Suprapubic skin (tissue), 4 donors: ENCODE measurements at places on chromosomes 3 and 15.

DNA sequence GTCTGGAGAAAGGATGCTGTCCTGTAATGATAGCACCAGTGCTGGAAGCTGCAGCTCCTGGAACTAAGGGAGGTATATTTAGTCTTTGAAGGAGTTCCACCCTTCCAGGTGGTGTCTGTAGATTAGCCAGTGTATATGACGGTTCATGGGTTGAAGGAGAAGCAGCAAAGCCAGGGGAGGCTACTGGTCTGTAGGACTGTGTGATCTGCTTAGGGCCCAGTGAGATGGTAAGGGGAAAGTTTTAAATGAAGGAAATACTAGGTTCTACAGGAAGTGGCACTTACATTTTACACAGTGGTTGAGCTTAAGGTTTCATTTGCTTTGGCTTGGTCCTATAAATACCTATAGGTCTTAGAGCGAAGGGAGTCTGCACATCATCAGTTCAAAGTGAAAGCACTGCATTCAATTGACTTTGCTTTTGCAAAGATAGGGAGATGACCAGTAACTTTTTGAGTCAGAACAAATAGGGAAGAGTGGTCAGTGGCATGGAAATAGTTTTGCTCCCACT is 5.6 kb downstream of the SLC25A38 start:
- H3K27ac ChIP-seq, result no peak overlapping the region
- H3K4me3 ChIP-seq, result no peak overlapping the region
- DNase-seq, result no peak

- H3K27me3 ChIP-seq, result no peaks in the 10 kb centered on the region
- no peaks in the 10 kb centered on the region for H3K4me1 ChIP-seq
- no peak overlapping the region for H3K4me3 ChIP-seq
- DNase-seq, result no peak
Observed at GRCh38 chr15:90376789-90377188, 11.3 kb upstream of the IQGAP1 start.

GRCh38 chr3:120454076-120454689 is 3.4 kb upstream of the FSTL1 start:
- no peaks in the 10 kb centered on the region for H3K36me3 ChIP-seq
- no peak overlapping the region for H3K4me3 ChIP-seq
- H3K27me3 ChIP-seq, result no peaks in the 10 kb centered on the region

GRCh38 chr3:106707347-106707746 is 669.9 kb upstream of the CCDC54 start:
- no peak for DNase-seq
- H3K27ac ChIP-seq, result no peak overlapping the region
- H3K4me3 ChIP-seq, result no peak overlapping the region
- H3K4me1 ChIP-seq, result no peaks in the 10 kb centered on the region

DNA sequence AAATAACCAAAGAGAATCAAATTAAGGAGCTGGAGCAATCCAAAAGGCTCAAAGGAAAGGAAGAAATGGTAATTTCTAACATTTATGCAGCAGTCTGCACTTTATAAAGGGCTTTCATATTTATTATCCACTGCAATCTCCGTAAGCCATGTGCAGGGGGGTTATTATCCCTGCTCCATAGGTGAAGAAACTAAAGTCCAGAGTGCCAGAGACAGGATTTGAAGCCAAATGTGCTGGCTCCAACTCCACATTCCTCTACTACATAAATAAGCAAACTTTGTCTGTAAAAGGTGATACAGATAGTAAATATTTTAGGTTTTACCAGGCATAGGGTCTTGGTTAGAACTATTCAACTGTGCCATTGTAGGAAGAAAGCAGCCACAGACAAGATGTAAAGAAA is 221.4 kb downstream of the MINAR1 start:
- no peak overlapping the region for H3K4me3 ChIP-seq
- no peaks in the 10 kb centered on the region for H3K36me3 ChIP-seq
- H3K4me1 ChIP-seq, result no peaks in the 10 kb centered on the region
- H3K27ac ChIP-seq, result no peak overlapping the region
- DNase-seq, result no peak

DNA sequence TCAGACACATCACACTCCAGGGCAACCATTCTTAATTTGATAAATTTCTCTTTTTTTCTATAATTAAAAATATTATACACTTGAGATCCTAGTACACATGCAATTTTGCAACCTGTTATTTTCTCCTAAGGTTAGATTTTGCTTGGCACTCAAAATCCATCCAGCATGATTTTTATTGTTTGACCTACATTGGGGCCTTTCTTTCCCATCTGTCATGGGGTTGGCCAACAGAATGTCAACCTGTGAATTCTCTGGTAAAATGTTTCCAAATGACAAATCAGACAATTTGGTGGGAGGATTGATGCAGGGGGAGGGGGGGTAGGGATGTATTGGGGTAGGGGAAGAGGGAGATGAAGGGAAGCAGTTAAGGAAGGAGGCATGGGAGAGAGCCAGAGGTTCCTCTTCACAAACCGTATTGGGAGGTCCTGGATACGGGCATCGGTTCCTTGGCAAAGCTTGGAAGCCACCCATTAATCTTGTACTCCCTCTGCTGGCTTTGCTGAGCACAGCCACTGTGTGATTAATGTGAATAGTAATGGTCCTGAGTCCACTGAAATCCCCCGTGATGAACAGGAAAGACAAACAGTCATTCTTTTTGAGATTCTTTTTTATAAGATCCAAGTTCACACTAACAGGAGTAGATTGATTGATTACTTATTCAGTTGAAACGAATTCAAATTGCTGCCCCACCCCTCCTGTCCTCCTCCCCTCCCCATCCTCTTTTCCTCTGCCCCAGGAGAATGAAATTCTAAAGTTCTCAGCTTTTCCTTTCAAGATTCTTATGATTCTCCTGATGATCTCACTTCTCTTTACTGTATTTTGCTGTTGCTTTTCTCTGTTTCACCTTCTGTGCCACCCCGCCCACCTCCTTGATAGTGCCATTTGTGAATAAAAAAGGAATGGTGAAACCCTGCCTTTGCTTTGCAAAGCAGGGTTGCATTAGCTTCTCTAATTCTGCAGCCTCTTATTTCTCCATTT is 82.2 kb upstream of the SLC25A26 start:
- no peak overlapping the region for H3K27ac ChIP-seq
- H3K27me3 ChIP-seq, result no peaks in the 10 kb centered on the region
- no peak overlapping the region for H3K4me3 ChIP-seq
- no peaks in the 10 kb centered on the region for H3K4me1 ChIP-seq
- no peaks in the 10 kb centered on the region for H3K36me3 ChIP-seq
